Stimulated activated CD4-positive, alpha-beta T cell treated with anti-CD3 and anti-CD28 coated beads, Interleukin-1b, Interleukin-23, amount 100 ng/mL, for 1 hour (primary cell): ENCODE measurements at places on chromosomes 3 and 15.

- no peak for DNase-seq
Observed at GRCh38 chr3:42159706-42160472, 68.7 kb downstream of the TRAK1 start.

DNA sequence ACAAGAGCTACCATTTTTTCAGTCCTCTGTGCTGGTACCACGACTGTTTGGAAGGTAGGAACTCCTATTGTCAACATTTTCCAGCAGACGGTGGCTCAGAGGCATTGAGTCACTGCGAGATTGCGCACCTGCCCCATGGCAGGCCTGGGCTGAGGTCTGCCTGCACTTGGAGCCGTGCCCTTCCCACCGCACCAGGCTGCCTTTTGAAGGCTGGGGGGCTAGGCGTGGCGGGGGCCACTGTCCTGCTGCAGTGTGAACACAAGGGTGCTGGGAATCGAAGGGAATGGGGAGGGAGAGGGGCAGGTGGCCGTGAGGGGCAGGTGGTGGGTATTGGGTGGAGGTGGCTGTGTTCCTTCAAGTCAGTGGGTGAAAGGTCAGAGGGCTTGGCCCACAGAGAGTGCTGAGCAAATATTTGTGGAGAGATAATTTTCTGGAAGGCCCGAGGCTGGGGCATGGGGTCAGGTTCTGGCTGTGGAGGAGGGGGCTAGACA, 16.3 kb downstream of the SNX33 start:
- DNase-seq, result no peak

DNA sequence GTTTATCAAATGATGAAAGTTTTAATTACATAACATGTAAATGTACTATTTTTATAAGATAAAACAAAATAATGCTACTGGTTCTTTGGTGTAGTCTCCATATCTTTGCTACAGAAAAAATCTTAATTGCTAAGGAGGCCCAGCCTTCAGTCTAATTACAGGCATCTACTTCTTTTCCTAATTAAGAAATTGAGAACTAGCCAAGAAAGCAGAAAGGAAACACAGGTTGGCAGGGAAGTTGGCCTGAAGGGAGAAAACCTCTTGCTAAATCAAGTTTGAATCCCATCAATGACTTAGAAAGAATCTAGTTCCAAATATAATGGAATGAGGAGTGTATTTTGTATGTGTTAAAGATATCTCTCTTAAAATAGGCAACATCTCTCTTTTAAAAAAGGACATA, 212.4 kb upstream of the ARL6 start:
- no peak for DNase-seq

DNA sequence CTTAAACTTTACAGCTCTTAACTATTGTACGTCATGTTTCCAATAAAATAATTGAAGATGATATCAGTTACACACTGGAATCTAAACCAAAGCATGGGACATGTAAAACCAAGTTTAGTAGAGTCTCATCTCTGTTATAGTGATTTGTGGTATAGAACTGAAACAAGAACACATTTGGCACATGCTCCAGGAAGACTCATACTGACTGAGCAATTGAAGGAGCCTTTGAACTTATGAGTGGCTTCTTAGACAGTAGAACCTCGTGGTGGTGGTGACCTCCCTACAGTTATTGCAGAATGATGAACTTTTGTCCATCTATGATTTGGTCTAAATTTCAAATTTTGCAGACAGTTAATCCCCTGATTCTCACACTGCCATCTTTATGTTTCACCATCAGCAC, 729.7 kb downstream of the ROBO1 start:
- no peak for DNase-seq

GRCh38 chr3:53056442-53056841, 10.6 kb upstream of the SFMBT1 start:
- no peak for DNase-seq

- no peak for DNase-seq
Observed at GRCh38 chr15:72338617-72339321, 18.8 kb upstream of the CELF6 start.

DNA sequence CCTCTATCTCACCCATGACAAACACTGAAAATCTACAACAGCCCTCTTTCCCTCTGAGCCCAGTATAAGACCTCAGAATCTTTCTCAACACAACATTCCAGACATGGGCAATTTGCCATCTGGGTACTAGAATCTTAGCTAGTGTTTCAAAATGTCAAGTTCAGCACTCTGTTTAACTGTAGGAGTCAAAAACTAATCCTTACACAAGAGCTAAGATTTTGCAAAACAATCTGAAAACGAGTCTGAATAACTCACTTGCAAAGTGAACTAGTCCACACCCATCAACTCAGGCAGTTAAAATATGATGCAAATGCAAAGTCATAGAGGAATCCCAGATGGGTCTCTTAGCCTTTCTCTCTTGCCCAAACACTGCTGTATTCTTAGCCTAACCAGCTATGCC, 67.8 kb downstream of the GPR176 start:
- DNase-seq, result no peak
